ENCODE measurements at places on chromosomes 3 and 15.

DNA sequence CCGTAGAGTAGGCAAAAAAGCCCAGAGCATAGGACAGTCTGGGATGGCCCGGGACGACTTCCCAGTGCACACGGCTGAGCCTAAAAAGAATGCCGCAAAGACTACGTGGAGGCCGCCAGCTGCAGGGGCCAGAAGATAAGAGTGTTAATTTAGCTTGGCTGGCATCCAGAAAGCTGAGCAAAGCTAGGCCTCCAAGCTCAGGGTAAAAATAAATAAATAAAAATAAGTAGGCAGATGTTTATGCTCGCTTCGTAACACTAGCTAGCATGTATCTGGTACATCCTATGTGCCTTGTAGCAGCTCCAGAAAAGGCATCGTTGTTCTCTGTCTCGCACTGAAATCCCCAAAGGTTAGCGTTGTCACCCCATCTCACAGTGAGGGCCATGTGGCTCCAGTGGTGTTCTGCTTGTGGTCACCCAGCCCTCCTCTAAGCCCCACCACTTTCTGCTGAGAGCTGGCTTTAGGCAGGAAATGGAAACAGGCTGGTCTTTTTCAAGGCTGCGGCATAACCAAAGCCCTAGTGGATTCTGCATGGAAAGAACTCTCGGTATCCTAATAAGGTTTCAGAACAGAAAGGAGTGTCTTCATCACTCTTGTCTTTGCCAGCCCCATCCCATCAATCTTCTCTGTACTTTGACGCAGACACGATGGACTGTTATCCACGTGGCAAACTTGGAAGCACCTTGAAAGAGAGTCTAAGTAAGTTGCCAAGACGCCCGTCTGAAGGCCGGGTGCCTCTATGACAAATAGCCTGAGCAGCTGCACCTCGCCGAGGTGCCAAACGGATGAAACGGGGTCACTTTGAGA is 58.1 kb upstream of the MEF2A start:
- DNase-seq = no peak

DNA sequence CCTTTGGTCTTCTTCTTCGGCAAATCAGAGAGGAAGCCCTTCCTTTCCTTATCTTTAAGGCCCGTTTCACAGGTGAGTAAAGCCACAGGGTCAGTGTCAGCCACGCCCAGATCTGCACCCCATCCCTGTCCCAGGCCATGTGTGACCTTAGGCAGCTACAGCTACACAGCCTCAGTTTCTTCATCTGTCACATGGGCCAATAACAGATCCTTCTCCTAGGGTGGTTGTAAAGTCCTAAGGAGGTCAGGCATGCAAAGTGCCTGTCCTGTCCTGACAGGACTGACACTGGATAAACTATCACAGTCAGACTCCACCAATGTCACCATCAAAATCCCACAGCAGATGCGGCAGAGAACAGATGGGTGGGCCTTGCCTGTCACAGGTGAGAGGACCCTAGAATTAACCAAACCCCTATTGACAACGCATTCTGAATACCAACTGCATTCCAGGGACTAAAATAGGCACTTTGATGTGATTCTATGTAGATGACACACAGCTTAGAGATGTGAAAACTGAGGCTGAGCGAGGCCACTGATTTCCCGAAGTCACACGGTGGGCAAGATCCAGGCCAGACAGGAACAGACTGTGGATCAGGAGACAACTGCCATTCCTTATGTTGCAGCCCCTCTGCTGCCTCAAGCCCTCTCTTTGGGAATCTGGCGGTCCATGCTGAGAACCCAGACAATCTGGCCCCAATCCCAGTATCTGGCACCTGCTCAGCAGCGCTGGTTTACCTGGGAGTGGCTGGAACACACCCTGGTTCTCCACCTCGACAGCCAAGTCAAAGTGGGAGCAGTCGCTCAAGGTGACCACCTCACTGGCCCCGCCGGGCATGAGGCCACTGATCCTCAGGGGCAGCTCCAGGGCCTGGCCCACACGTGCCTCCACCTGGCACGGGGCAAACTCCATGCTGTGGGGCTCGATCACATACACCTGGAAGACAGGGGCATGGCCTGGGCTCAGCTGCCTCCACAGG is 48.7 kb downstream of the NUP210 start:
- DNase-seq = no peak

DNA sequence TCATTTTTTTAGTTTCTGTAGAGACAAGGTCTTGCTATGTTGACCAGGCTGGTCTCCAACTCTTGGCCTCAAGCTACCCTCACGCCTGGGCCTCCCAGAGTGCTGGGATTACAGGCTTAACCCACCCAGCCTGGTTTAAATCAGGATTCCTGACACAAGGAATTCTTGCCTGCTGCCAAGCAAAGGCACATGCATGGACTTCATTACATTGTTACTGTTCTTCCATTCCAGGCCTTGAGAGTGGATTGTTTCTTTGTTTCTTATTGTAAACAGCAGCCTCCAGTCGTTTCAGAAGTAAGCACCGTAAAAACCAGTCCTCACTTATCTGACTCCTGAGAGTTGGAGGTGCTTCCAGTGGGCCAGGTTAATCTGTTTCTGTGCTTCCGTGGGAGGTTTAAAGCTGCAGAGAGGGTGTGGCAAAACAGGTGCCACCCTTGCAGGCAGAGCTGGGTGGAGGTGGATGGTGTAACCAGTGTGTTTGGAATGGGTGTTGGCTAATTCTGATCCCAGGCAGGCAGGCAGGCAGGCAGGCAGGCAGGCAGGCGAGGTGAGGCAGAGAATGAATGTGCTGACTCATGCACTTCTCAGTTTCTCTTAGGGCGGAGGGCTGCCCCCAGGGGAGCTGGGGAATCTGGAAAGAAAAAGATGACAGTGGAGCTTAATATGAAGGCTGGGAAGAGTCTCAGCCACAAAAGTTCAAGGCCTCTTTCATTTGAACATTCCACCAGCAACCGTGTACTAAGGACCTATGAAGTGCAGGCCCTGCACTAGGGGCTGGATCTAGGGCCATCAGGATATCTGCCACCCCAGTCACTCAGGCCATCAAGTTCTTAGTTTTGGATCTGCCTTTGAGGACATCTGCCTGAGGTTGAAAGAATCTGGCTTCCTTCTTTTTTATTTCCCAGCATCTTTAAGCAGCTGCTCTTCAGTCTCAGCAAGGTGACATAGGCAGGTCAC is 37.0 kb upstream of the CDCP1 start:
- DNase-seq = no peak

- DNase-seq = peak; percentile 63
Observed at GRCh38 chr15:80059786-80060355, 395 bp downstream of the ZFAND6 start.

- no peak for DNase-seq
Observed at GRCh38 chr15:34335176-34336032, 2.2 kb downstream of the SLC12A6 start.

DNA sequence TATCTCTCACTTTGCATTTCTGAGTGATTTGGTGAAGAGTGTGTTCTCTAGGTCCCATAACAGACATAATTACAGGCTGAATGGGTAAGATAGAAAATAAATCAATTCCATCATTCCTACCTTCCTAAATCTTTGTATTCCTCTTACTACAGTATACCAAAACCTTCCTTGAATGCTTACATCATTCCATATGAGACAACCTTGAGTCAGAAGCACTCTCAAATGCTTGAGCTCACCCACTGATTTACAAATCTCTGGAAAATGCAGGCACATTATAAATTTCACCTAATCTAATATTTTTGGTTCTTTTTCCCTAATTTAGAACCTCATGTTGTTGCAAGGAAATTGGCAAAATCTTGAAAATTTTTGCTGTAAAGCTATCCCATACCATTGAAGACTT is 239.1 kb downstream of the CBLB start:
- no peak for DNase-seq

DNA sequence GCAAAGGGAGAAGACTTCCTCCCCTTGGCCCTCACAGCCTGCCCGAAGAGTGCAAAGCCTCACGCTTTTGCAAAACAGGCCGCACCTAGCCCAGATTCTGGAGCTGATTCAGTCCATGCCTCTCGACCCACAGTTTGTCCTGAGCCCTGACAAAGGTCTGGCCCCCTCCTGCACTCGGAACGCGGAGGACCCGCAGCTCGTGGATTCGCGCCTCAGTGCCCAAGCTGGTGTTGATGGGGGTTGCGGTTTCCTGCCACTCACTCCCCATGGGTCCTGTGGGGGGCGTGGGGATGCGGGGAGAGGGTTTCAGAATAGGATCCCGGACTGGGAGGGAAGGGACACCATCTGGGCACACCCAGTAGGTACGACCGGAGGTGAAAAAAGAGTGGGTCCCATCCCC is 594 bp upstream of the CRABP1 start:
- no peak for DNase-seq

DNA sequence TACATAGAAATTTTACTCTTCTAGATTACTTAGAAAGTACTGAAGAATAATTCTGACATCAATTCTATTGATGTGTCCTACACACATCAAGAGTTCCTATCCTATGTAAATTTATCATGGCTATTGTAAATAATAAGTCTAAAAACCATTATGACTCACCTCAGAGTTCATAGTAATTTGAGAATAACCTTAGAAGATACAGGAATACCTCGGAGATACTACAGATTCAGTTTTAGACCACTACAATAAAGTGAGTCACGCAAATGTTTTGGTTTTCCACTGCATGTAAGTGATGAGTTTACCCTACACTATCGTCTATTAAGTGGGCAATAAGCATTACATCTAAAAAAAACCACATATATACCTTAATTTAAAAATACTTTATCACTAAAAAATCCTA is 74.8 kb downstream of the NR1I2 start:
- no peak for DNase-seq

- DNase-seq = no peak
Observed at GRCh38 chr3:24365168-24365567, 129.5 kb downstream of the THRB start.

- DNase-seq = no peak
Observed at GRCh38 chr3:126108676-126109050, 24.7 kb upstream of the SLC41A3 start.

- no peak for DNase-seq
Observed at GRCh38 chr15:67164811-67165253, 89.6 kb downstream of the AAGAB start.

DNA sequence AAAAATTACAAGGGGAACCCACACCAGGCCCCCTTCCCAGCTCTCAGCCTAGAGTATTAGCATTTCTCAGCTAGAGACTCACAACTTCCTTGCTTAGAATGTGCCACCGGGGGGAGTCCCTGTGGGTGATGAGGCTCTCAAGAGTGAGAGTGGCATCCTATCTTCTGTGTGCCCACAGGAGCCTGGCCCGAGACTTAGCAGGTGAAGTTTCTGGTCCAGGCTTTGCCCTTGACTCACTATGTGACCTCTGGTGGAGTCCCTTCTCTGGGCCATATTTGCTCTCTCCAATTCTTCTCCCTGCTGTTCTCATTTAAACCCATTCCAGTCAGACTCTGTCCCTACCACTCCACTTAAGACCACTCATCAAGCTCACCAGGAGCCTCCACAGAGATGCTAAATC is 18.1 kb downstream of the CLK3 start:
- no peak for DNase-seq

GRCh38 chr15:99496302-99496629 is 69.5 kb upstream of the MEF2A start:
- no peak for DNase-seq

DNA sequence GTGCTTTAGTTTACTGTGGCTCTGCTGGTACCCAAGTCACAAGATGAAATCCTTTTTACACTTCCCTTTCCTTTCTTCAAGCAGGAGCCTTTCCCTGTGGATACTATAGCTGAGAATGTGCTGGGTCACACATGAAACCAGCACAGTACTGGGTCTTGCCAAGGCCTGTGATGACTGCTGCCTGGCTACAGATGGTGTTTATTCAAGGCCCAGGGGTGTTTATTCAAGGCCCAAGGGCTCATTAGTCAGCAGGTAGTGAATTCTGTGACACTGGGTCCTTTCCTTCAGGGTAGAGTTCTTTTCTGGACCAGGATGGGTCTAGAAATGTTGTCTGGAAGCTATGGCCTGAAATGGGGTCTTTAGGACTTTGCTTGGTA is 99.4 kb downstream of the SH3GL3 start:
- DNase-seq = no peak

- no peak for DNase-seq
Observed at GRCh38 chr15:100206643-100207042, 135.1 kb downstream of the ADAMTS17 start.

DNA sequence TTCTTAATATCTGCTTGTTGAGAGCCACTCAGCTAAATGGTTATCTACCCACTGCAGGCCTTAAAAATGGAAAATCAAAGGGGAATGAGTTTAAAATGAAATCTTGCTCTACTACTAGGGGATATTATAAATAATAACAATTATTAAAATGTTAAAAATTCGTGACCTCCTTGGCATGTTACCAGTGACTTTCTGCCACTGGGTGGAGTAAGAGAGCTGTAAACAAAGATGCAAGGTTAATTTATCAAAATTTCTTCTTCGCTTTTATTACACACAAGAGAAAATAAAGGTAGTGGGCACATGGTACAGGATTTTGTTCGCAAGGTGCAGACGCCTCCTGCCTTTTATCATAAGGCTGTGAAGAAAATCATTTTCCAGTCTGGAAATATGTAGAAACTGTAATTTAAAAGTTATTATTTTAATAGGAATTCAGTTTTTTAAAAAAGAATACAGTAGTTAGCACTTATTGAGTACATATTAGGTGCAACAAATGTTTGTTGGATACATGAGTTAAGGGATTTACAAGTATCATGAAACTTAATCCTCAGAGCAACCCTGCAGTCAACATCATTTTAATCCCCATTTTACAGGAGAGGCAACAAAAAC is 272.6 kb downstream of the SUCLG2 start:
- DNase-seq = no peak

DNA sequence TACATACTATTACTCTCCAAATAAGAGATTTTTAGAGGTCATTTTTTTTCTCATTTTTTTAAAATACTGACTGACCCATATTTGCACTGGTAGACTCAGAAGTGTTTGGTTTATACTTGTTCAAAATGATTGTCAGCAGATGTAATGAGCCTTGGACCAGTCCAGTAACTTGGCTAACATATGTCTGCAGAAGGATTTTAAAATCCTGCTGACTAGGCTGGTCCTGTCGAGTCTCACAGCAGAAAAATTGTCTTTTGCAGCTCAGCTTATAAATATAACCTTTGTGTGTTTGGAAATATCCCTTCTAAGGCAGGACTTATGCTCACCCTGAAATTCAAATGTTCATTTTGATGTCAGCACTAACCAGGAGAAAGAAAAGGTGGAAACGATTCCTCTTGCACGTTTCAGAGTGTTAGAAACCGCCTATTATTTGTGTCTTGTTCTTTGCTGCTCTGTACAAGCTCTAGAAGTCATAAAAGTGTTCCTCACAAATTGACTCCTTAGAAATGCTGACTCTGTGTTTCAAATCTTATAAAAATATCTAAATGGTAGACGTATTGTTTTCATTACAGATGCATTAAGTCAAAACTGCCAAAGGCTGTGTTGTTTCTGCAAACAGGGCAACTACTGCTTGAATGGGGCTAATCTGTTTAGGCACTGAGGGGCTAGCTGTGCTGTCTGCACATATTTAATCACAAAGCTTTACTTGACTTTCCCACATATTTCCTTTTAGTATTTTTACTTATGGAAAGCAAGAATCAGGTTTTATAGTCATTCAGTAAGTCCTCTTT is 95.3 kb downstream of the CHL1 start:
- no peak for DNase-seq

GRCh38 chr3:39140341-39140971 is 12.9 kb downstream of the CSRNP1 start:
- no peak for DNase-seq
